Esophagus squamous epithelium (tissue), 5 donors: ENCODE measurements at places on chromosomes 3 and 15.

- DNase-seq = no peak
These were observed 2.5 kb upstream of the KIF7 start for GRCh38 chr15:89657686-89658200.

- no peak for DNase-seq
These were observed 276.2 kb upstream of the SGO1 start for GRCh38 chr3:20462226-20462625.

- no peak for DNase-seq
These were observed 1044.7 kb downstream of the IGSF11 start for GRCh38 chr3:117989982-117990381.

- DNase-seq = no peak
These were observed 268.5 kb downstream of the CD47 start for GRCh38 chr3:107822308-107822707.

- no peak for DNase-seq
These were observed 1.6 kb upstream of the ACTC1 start for GRCh38 chr15:34796847-34797435.

DNA sequence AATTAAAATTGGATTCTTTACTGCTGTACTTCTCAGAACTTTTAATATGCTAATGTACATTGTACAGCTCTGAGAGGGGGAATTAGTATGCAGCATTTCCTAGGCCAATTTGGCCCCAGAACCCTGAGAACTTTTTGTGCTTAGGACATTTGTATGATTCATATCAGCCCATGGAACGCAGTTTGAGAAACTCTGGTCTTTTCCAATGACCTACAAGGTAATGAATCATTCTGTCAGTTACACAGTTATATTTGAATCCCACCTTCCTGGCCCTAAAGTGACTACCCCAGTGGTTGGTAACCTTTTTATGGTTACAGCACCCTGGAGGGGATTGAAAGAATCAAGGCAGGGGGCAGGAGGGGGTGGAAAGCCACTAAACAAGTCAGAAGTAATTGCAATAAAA, 25.6 kb upstream of the KBTBD12 start:
- no peak for DNase-seq

DNA sequence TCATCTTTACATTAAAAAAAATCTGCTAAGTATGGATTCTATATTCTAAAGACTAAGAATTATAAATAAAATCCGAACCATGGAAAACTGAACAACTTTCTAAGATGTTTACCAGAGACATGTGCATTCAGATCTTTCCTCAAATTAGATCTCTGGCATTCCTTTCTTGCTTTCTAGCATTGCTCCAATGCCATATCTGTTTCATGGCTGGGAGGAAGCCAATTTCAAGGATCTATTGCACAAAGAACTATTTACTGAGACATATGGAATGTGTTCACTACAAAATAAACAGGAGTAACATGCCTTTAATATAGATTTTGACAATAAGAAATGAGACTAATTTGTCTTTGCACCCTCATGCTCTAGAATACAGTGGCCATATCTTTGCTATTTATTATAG, 45.1 kb upstream of the NANOGP8 start:
- DNase-seq = no peak

DNA sequence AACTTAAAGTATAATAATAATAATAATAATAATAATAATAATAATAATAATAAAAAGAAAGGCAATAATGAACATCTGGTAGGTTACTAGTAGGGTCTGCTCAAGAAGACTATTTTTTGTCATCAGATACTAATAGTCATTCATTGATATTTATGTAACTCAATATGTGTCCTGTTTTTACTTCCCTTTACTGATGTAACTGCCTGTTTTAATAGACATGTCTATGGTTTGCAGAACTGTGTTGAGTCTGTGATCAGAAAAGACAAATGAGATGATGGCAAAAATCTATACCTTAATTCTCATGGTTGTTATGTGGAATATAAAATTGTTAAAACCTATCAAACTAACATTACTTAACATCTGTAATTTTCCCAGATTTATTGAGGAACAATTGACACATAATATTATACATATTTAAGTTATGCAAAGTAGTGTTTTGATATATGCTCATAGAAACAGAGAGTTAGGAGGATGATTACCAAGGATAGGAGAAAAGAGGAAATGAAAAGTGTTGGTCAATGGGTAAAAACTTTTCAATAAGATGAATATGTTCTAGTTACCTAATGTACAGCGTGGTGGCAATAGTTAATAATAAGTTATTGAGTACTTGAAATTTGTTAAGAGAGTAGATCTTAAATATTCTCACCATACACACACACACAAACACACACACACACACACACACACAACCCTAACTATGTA, 699.4 kb downstream of the ZPLD1 start:
- DNase-seq = no peak

- no peak for DNase-seq
These were observed 9.3 kb downstream of the GNAI2 start for GRCh38 chr3:50245251-50245745.

- DNase-seq = no peak
These were observed 84.1 kb upstream of the LINGO1 start for GRCh38 chr15:77716632-77717332.

DNA sequence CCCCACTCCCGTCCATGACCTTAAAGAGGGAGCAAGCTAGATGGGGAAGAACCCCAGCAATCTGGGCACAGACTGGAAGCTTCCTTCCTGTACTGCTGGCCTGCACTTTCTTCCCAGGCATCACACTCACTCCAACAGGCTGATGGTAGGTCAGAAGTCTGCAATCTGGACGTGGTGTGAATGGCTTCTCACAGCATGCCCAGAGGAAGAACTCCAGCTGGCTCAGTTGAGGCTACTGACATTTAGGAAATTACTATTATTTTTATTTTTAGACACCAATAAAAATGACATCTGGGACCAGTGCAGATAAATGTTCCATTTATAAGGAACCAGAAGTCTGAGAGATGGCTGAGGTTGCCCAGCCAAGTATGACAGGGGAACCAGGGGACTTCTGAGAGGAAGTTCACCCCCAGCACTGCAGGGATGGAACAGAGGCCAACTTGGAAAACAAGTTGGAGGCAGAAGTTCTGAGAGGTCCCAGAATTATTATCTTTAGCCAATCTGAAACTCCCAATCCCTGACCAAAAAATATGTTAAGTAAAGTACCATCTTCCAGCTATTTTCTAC, 163.8 kb upstream of the CTNNB1 start:
- no peak for DNase-seq

- no peak for DNase-seq
These were observed 462.5 kb downstream of the MAGI1 start for GRCh38 chr3:65576228-65576627.

DNA sequence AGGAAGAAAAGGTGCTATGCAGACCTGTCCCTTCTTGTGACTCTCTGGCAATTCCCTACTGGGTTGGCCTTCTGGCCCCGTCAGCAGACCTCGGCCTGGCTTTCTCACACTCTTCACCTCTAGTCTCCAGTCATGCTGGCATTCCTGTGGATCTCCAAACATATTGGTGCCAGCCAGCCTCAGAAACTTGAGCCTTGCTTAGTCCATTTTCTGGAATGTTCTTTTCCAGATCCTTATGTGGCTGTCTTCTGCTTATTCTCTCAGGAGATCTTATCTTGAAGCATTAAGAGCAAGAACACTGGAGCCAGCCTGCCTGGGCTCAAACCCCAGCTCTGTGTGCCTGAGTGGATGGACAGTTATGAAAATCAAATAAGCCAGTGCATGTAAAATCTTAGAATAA, 88.2 kb upstream of the NTRK3 start:
- DNase-seq = no peak

DNA sequence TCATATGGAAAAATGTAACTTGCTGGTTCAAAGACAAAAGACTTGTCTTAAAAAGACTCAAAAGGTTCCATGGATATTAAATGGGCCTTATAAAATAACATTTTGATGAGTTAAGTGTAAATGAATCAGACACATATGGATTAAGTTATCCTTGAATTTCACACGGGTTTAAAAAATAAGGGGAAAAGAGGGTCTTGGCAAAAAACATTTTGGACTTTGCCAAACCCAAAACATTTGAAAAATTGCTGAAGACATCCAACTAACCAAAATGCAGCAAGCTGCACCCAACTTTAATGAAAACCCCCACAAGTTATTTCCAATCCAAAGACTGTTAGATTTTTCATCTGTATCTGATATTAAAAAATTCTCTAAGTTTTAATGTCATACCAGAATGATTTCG, 200.7 kb downstream of the MEIS2 start:
- DNase-seq = no peak

GRCh38 chr3:161523916-161524315, 27.3 kb downstream of the OTOL1 start:
- DNase-seq = no peak

- DNase-seq = no peak
These were observed 66.5 kb upstream of the TBL1XR1 start for GRCh38 chr3:177263615-177264368.

DNA sequence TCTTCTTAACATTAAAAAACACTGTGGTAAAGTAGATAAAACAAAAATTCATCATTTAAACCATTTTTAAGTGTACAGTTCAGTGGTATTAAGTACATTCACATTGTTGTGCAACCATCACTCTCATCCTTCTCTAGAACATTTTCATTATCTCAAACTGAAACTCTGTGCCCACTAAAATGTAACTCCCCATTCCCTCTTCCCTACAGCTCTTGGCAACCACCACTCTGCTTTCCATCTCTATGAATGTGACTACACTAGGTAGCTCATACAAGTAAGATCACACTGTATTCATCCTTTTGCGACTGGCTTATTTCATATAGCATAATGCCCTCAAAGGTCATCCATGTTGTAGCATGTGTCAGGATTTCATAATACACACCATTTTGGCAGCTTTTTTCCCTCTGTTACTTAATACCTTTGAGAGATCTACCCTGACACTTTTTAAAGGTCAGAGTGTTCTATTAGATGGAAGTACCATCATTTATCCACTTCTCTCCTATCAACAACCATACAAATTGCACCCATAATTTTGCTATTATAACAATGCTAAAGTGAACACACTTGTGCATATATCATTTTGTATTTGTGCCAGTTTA, 42.9 kb upstream of the FRMD4B start:
- DNase-seq = no peak

GRCh38 chr3:85193565-85193964, 234.8 kb downstream of the CADM2 start:
- DNase-seq = no peak

GRCh38 chr15:23069496-23070166, 30.3 kb upstream of the TUBGCP5 start:
- DNase-seq = no peak

GRCh38 chr3:72123908-72124441, 339.0 kb upstream of the PROK2 start:
- no peak for DNase-seq
